Upper lobe of left lung (tissue), 6 donors: ENCODE measurements at places on chromosomes 4 and X. TPM values are rescaled to one million over a fixed set of nuclear protein-coding genes. Genes with fewer than 3 reads are reported as not detected.

DNA sequence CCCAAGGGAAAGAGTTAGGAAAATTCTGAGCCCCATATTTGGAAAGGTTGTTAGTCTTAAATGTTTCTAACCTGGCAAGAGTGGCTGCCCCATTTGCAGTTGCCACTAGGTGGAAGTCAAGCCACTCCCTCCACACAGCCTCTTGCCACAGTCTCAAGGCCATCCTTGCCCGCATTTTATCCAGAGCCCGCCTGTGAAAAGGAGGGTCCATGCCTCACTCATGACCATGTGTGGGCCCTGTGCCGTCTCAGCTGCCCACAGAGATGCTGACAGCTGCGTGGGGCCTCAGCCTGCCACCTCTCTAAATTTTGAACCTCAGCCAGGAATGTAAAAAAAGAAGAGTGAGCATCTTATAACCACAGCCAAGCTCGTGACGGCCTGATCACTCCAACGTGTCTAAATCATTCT, 201.5 kb upstream of the FAM241A start:
- DNase-seq, result no peak
- H3K27me3 ChIP-seq, result no peaks in the 10 kb centered on the region
- no peak overlapping the region for H3K4me3 ChIP-seq
- no peaks in the 10 kb centered on the region for H3K4me1 ChIP-seq
- H3K27ac ChIP-seq, result no peak overlapping the region

GRCh38 chr4:72094059-72094797, 62.4 kb downstream of the NPFFR2 start:
- H3K27ac ChIP-seq, result peak overlapping the region; percentile 26
- H3K4me3 ChIP-seq, result no peak overlapping the region
- no peak for DNase-seq
- no peaks in the 10 kb centered on the region for H3K36me3 ChIP-seq

GRCh38 chr4:15894921-15895916, 43.3 kb downstream of the FGFBP1 start:
- H3K36me3 ChIP-seq, result no peaks in the 10 kb centered on the region
- no peaks in the 10 kb centered on the region for H3K4me1 ChIP-seq
- H3K27ac ChIP-seq, result no peak overlapping the region
- DNase-seq, result no peak
- H3K4me3 ChIP-seq, result no peak overlapping the region

GRCh38 chr4:138659812-138660316, 355.7 kb upstream of the NOCT start:
- H3K27me3 ChIP-seq, result no peaks in the 10 kb centered on the region
- H3K27ac ChIP-seq, result no peak overlapping the region
- H3K36me3 ChIP-seq, result no peaks in the 10 kb centered on the region
- no peak overlapping the region for H3K4me3 ChIP-seq
- no peak for DNase-seq
- H3K4me1 ChIP-seq, result no peaks in the 10 kb centered on the region

- DNase-seq, result no peak
- no peaks in the 10 kb centered on the region for H3K27me3 ChIP-seq
Observed at GRCh38 chrX:129932821-129933321, 26.9 kb downstream of the UTP14A start.

DNA sequence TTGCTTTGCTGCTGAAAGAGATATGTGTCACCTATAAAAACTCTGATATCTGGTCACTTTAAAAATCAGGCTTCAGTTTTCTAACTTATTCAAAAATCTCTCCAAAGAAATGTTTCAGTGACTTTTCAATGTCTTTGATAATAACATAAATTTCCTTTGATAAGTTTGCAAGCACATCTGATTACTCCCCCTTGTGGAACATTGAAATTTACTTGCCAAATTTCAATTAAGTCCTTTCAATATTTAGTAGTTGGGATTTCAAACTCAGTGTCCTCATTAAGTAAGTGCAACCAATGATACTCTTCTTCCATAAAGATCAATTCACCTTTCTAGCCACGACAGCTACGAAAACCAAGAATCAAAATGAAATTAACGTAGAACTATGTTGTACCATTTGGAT, 151.3 kb upstream of the FAM47C start:
- H3K27ac ChIP-seq, result no peak overlapping the region
- no peaks in the 10 kb centered on the region for H3K27me3 ChIP-seq
- no peaks in the 10 kb centered on the region for H3K4me1 ChIP-seq
- no peaks in the 10 kb centered on the region for H3K36me3 ChIP-seq
- DNase-seq, result no peak
- no peak overlapping the region for H3K4me3 ChIP-seq

DNA sequence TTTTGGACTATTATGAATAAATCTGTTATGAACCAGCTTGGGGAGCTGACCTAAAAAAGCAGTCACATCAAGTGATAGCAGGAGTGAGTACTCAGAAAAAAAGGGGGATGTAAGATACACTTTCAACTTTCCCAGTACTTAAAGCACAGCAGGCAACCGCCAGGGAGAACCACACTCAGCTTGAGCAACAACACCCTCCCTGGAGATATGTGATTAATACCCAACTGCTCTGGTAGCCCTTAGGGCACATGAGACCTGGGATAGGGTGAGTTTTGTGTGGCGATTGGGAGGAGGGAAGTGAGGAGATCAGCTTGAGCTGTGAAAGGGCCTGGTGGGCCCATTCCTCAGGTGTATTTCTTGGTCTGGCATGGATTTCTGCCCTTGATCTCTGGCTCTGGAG, 220.3 kb upstream of the SFRP2 start:
- no peak overlapping the region for H3K4me3 ChIP-seq
- H3K27ac ChIP-seq, result no peak overlapping the region
- no peak for DNase-seq
- no peaks in the 10 kb centered on the region for H3K27me3 ChIP-seq
- no peaks in the 10 kb centered on the region for H3K36me3 ChIP-seq

DNA sequence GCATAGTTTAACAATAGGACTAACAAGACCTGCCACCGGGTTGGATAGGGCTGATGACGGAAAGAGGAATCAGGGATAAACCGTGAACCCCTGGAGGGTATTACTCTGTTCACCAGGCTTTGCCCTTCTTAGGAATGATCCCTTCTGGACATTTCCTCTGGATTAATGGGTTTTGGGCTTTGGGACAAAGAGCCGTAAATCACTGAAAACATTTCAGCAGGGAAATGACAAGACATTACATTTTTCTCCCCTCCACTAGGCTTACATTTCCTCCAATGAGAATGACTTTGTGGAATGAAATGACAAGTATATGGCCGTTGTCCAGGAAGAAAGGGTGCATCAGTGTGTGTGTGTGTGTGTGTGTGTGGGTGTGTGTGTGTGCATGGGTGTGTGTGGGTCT, 25.9 kb upstream of the RBPJ start:
- no peaks in the 10 kb centered on the region for H3K36me3 ChIP-seq
- no peak overlapping the region for H3K27ac ChIP-seq
- DNase-seq, result no peak

DNA sequence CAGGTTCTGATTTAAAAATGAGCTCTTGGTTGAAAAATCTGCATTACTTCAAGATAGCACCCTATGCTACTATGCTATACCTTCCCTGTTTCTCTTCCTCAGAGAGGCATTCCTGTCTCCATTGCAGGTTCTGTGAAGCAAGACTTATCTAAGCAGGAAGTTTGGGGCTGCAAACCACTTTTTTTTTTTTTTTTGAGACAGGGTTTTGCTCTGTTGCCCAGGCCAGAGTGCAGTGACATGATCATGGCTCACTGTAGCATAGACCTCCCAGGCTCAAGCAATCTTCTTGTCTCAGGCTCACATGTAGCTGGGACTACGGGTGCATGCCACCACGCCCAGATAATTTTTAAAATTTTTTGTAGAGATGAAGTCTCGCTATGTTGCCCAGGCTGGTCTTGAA, 4.0 kb upstream of the CCNG2 start:
- no peaks in the 10 kb centered on the region for H3K36me3 ChIP-seq
- no peaks in the 10 kb centered on the region for H3K27me3 ChIP-seq
- H3K4me1 ChIP-seq, result peaks cover 12% of the 10 kb centered on the region
- no peak overlapping the region for H3K27ac ChIP-seq
- no peak overlapping the region for H3K4me3 ChIP-seq
- DNase-seq, result no peak

Gene GPR119
- not detected for total RNA-seq

Gene EXOC1L
- not detected for total RNA-seq

GRCh38 chr4:83010111-83010521, 507 bp downstream of the LIN54 start:
- H3K4me1 ChIP-seq, result peaks cover 25% of the 10 kb centered on the region
- H3K36me3 ChIP-seq, result no peaks in the 10 kb centered on the region
- DNase-seq, result no peak
- peak overlapping the region; percentile 92 for H3K27ac ChIP-seq
- H3K4me3 ChIP-seq, result peak overlapping the region; percentile 84
- no peaks in the 10 kb centered on the region for H3K27me3 ChIP-seq

Gene MORF4L2
- 164 TPM for total RNA-seq

- H3K36me3 ChIP-seq, result no peaks in the 10 kb centered on the region
- no peaks in the 10 kb centered on the region for H3K4me1 ChIP-seq
- no peaks in the 10 kb centered on the region for H3K27me3 ChIP-seq
- H3K4me3 ChIP-seq, result no peak overlapping the region
- no peak overlapping the region for H3K27ac ChIP-seq
- DNase-seq, result no peak
Observed at GRCh38 chrX:45842926-45843315, 642.2 kb upstream of the DIPK2B start.

GRCh38 chr4:8581094-8581861, 1.1 kb downstream of the GPR78 start:
- peaks cover 14% of the 10 kb centered on the region for H3K27me3 ChIP-seq
- no peaks in the 10 kb centered on the region for H3K36me3 ChIP-seq
- no peak overlapping the region for H3K4me3 ChIP-seq
- DNase-seq, result no peak
- H3K27ac ChIP-seq, result no peak overlapping the region
- no peaks in the 10 kb centered on the region for H3K4me1 ChIP-seq

Gene GRIA3
- not detected for total RNA-seq

DNA sequence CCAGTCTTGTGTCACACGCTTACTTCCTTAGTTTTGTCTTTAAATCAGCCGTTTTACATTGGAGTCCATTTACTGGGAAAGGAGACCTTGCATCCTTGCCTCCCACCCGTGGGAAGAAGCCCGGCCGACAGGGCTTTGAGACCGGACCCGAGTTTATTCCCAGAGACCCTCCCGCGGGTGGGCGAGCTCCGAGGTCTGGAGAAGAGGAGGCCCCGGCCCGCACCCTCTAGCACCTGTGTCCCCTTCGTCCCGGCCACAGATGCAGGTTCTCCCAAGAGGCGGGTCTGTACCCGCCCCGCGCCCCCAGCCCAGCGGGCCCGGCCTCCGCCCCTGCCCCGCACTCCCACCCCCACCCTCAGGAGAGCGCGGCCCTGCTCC, 3.8 kb upstream of the SLC26A1 start:
- H3K36me3 ChIP-seq, result no peaks in the 10 kb centered on the region
- peaks cover 34% of the 10 kb centered on the region for H3K4me1 ChIP-seq
- no peak overlapping the region for H3K27ac ChIP-seq

Gene ATP11C
- total RNA-seq, result 17.8 TPM

DNA sequence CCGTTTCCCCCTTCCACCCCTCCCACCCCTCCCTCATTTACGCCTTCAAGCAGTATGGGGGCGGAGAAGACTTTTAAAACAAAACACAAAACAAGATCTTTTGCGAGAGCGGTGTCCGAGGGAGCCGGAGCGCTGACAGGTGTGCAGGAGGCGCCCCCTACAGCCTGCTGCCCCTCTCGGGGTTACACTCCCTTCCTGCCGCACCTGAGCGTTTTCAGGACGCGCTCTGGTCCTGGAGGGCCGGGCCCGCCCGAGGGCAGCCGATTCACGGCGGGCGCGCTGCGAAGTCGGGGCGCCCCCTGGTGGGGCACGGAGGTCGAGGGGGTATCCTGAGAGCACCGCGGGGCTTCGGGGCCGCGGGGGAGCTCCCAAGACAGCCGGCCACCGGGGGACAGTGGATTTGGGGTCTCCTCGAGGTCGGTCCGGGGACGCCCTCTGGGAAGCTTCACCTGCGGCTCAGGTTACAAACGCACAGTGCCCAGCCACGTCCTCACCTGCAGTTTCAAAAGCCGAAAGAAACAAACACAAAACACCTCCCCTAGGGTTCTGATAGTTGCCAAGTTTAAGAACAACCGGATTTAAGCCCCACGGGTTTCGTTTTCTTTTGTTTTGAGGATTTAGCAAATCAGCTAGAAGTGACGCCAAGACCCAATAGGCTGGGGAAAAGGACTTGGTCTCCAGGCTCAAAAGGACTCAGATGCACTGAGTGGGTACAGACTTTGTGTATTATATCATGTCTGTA, 8.0 kb upstream of the NEUROG2 start:
- peaks cover 5% of the 10 kb centered on the region for H3K27me3 ChIP-seq
- no peak overlapping the region for H3K27ac ChIP-seq
- H3K4me1 ChIP-seq, result peaks cover 30% of the 10 kb centered on the region
- DNase-seq, result peak; percentile 94

Gene GYPB
- not detected for total RNA-seq

Gene SLC49A3
- 34.4 TPM for total RNA-seq

DNA sequence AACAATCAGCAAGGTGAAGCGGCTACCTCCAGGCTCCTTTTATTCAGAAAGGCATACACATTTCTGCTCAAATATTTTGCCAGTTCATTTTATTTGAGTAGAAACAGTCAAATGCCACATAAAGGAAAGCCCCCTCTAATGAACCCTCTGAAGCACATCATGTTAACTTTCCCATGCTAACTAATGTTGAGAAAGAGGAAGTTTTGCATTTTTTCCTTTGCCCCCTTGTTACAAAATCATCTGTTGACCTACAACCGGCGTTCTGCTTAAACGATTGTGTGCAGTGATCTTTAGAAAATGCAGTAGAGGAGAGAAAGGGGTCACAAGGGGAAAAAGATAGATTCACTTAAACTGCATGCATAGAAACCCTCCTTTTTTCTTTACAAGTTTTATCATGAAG, 25.2 kb upstream of the ATXN3L start:
- no peak overlapping the region for H3K4me3 ChIP-seq
- H3K27ac ChIP-seq, result no peak overlapping the region
- H3K36me3 ChIP-seq, result no peaks in the 10 kb centered on the region
- H3K27me3 ChIP-seq, result no peaks in the 10 kb centered on the region
- no peaks in the 10 kb centered on the region for H3K4me1 ChIP-seq
- DNase-seq, result no peak

DNA sequence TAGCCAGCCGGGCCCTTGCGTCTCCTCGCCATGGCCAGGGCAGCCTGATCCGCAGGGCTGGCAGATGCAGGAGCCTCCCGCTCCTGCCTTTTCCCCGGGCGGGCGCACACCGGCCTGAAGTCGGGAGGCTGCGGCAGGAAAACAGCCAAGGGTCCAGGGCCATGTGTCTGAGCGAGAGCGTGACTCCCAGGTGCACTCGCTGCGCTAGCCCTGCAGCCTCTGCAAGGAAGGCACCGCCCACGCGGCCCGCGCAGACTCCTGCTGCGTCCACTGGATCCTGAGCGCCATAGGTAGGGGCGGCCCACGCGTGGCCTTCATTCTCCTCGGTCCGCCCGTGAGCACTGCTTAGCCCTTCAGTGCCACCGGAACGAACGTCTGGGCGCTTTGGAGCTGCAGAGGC, 379.9 kb downstream of the TRAM1L1 start:
- H3K4me1 ChIP-seq, result no peaks in the 10 kb centered on the region
- H3K36me3 ChIP-seq, result no peaks in the 10 kb centered on the region
- H3K27ac ChIP-seq, result no peak overlapping the region
- H3K27me3 ChIP-seq, result no peaks in the 10 kb centered on the region
